ENCODE measurements at places on chromosomes 13 and 19.

- no peak for DNase-seq
These were observed 79.4 kb downstream of the MAP4K1 start for GRCh38 chr19:38538386-38538785.

- DNase-seq, result no peak
These were observed 1438.1 kb downstream of the UQCRFS1 start for GRCh38 chr19:27774827-27775226.

DNA sequence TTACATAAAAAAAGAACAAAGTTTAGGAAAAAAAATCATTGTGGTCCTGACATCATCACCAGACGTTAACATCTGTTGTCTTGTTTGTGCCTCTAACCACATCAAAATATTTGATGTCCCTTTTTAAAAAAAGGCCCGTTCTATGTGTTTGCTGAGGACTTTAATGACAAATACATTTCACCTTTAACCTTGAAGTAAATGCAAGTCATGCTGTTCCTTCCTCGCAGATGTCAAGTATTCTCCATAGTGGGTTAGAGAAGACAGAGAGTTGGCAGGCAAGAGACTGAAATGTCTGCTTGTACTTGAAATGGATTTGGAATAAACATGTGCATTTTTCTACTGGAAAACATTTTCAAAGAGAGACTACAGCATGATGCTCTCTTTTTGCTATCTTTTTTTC lies 134.9 kb downstream of the FGF9 start:
- DNase-seq, result no peak

- no peak for DNase-seq
These were observed 104.2 kb downstream of the SLITRK6 start for GRCh38 chr13:85694992-85695391.

- no peak for DNase-seq
These were observed 61.6 kb upstream of the MED4 start for GRCh38 chr13:48156466-48156865.

- DNase-seq, result no peak
These were observed 352.5 kb downstream of the DNAJC15 start for GRCh38 chr13:43375797-43376465.

DNA sequence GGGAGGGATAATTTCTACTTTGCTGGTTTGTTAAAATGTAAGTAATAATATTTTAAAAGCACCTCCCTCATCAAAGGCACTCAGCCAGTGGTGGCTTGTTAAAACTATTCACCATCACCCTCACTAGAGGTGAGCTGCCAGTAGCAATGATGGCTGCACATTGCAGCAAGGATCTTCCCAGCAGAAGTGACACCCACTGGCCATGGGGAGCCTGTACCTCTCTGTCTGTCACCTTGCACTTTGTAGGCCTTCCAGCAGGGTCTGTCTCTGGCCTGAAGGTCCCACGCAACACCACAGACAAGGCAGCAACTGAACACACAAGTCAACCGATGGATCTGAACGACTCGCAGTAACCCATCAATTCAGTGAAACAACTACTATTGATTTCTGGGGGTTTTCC lies 47.3 kb upstream of the C13orf42 start:
- no peak for DNase-seq

DNA sequence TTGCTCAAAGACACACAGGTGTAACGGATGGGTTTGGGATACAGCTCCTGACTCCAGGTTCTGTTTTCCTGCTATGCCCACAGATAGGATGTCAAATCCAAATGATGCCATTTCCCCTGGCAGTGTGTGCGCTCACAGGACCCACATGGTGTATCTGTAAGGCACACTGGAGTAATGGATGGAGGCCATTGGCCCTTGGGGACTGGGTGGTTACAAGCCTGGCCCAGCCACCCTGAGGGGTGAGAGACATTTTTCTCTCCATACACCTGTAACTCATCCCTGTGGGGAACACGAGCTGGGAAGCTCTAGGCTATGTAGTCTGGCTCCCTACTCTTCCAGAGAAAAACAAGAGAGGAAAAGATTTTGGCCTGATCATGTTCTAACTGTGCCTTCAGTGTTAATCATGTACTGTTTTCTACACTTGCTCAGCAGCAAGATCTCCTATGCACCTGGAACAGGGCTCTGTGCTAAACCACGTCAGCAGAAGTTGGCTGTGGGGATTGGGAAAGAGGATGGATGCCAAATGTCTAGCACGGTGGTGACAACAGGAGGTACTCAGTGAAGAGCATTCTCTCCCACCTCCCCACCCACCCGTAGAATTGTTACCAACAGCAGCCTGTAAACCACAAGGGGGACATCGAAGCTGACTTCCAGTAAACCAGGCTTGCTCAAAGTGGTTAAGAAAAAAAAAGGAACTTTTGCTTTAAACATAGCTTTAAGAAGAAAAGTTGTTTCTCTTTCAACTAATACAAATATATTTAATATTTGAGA lies 237.0 kb downstream of the LACC1 start:
- DNase-seq, result no peak

DNA sequence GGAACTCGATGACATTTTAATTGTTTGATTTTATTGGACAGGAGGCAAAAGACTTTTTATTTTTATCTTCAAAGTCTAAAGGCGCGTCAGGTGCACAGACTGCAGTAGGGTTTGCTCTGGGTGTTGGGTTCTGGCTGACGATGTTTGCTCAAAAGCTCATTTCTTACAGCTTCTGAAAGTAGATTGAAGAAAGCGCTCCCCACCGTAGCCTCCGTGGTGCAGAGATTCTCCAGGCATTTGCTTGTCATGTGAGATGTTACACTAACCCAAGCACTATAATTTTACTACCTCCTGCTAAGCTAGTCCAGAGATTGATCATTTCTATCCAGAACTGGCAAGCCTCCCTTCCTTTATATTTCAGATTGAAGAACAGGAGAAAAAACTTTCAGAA lies 14.5 kb upstream of the ATP11A start:
- no peak for DNase-seq

DNA sequence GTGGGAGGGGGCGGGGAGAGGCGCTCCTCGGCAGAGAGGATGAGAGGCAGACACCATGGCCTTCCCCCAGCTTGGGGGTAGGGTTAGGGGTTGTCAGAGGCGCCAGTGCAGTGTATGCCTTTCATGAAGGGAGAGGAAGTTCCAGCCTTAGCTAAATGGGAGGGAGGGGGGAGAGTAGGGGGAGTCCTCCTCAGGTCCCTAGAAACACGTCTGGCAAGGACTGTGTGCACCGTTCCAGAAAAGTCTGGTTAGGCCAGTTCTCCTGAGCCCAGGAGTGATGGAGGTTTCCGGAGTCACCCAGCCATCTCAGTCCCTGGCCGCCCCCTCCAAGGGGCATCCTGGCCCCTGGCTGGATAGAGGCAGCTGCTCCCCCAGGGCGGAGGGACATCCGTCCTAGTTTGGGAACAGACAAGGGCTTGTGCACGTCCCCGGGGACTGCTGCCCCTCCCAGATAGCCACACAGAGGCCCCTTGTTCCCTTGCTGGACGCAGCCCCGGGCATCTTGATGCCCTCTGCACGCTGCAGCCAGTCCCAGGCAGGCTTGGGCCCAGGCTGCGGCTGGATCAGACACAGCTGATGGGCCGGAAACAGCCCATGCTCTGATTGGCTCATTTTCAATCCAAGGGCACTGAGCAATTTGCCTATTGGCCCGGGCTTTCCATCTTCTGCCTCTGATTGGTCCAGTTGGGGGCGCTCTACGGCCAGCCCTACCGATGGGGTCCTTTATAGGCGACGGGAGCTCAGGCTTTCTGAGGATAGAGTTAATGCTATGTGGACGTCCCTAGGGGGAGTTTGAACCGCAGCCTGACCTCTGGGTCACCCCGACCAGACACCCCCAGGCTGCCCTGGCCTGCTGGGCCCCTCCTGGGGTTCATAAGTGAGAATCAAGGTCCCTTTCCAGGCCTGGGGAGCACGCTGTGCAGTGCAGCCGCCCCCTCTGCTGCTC lies 3.8 kb downstream of the S1PR2 start:
- no peak for DNase-seq

- DNase-seq, result no peak
These were observed 102.1 kb downstream of the ITGBL1 start for GRCh38 chr13:101554420-101555125.

GRCh38 chr13:20442798-20443381 lies 82.8 kb downstream of the CRYL1 start:
- no peak for DNase-seq

DNA sequence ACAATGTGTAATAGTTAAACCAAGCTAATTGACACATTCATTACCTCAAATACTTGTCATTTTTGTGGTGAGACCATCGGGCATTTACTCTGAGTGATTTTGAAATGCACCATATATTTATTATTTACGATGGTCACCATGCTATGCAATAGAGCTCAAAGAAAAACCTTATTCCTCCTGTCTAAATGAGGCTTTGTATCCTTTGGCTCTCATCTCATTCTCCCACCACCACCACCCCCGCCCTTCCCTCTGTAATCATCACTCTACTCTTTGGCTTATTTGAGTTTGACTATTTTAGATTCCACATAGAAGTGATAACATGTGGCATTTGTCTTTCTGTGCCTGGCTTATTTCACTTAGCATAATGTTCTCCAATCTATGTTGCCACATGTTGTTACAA lies 124.9 kb downstream of the CYSLTR2 start:
- no peak for DNase-seq

DNA sequence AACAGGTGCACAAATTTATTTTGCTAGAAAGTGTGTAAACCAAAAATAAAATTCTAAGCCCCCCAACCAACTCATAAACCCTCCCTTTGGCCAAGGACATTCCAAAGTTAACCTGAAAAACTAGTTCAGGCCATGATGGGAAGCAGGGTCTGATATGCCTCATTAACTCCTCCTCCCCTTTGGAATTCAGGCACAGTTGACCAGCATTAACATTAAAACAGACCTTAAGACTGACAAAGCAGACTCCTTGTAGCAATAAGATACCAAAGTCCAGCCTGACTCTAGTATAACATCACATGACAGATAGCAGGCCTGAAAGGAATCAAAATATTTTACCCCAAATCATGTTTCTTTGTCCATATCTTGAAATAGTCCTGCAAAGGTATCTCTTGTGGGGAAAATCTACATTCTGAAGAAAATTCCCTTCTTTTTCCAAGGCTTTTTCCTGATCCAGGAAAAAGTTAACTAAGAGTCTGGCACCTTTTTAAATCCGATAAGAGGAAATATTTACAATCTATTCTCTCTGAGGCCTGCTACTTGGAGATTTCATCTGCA lies 19.7 kb downstream of the NEK5 start:
- no peak for DNase-seq

Measured in left forelimb (tissue), 1 donor.